C1 segment of cervical spinal cord (tissue), 14 donors: ENCODE measurements at places on chromosomes 4 and X.

DNA sequence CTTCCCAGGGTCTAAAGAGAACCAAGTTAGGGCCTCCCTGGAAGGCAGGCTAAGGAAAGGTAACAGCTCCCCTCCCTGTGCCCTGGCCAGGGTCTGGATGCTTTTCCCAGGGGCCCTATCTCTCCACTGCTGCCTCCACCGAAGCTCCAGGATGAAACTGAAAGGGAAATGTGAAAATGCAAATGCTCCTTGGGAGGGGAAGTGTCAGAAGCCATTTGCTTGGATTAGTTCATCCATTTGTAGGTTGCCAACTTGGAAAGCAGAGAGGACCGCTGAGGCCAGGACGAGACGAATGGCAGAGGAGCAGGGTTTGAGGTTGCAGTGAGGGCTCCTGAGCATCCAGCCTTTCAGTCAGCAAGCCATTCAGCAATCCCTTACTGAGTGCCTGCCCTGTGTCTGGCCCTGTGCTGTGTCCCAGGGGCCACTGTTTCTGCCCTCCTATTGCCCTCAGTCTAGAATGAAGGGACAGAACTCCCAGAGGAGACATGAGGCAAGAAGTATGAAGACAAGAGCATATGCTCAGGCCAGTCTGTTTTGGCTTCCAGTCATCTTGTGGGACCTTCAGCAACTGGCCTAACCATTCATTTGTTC, 45.9 kb upstream of the PGRMC1 start:
- DNase-seq, result no peak

DNA sequence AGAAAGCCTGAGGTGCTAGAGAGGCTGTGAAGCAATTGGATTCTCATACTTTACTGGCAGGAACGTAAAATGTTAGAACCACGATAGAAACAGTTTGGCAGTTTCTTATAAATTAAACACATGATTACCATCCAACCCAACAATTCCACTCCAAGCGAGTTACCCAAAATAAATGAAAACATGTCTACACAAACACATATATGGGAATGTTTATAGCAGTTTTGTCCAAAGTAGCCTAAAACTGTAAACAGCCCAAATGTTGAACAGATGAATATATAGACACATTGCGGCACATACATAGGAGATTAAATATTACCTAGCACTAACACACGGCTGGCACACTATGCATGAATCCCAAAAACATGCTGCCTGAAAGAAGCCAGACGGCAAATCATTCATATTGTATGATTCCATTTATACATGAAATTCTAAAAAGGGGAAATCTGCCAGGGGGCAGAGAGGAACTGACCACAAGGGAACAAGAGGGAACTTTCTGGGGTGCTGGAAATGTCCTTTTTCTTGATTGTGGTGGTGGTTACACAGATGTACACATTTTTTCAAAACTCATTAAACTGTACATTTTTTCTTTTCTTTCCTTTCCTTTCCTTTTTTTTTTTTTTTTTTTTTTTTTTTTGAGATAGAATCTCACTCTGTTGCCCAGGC, 50.4 kb upstream of the SLC25A4 start:
- DNase-seq, result no peak

DNA sequence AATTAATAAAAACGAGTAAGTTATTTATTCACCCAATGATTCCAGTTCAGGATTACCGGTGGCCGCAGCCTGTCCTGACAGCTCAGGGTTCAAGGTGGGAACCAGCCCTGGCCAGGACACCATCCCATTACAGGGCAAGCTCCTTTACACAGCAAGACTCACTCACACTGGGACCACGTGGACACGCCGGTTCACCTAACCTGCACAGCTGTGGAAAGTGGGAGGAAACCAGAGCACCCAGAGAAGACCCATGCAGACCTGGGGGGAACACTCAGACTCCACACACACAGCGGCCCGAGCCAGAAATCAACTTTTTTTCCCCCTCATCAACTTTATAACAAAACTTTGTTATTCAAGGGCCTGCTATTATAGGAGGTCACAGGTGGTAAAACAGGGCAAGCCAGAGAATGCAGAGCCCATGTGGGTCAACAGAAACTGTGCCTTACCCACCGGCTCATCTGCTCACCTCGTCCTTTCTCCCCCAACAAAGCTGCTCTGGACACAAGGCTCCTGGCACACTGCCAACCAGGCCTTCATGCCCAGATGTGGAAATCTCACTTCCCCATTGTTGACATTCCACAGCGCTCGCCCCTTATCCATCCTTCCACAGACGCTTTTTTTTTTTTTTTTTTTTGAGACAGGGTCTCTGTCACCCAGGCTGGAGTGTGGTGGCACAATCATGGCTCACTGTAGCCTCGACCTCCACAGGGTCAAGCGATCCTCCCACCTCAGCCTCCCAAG, 8.0 kb upstream of the ODAPH start:
- no peak for DNase-seq

GRCh38 chr4:31052519-31052918, 332.4 kb downstream of the PCDH7 start:
- DNase-seq, result no peak

DNA sequence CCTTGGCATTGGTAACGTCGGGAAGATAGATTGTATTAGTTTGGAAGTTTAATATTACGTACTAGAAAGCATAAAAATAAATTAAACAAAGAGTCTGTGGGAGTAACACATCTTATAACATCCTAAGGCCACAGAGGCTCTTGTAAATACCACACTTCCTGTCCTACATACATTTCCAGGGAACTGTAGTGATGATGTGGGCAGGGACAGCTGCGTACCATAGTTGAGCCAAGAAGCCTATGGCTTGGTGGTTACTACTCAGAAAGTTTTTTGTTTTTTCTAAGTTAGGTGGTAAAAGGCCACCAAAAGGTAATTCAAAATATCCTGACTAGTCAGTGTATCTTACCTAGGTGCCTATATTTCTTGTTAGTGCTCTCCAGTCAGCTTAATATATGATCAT, 4.6 kb upstream of the ANKRD50 start:
- no peak for DNase-seq
